ENCODE measurements at places on chromosomes 11 and 22. TPM values are rescaled to one million over a fixed set of nuclear protein-coding genes. Genes with fewer than 3 reads are reported as not detected.

DNA sequence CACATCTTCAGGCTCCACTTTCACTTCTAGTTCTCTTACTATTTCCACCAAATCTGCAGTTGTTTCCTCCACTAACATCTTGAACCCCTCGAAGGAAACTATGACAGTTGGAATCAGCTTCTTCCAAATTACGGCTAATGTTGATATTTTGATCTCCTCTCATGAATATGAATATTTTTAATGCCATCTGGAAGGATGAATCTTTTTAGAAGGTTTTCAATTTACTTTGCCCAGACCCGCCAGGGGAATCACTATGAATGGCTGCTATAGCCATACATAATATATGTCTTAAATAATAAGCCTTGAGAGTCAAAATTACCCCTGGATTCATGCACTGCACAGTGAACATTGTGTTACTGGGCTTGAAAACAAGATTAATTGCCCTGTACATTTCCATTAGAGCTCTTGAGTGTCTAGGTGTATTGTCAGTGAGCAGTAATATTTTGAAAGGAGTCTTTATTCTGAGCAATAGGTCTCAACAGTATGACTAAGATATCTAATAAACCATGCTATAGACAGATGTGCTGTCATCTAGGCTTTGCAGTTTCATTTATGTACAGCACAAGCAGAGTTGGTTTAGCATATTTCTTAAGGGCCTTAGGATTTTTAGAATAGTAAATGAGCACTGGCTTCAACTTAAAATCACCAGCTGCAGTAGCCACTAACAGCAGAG lies 48.3 kb upstream of the LRRC55 start:
- DNase-seq: no peak

DNA sequence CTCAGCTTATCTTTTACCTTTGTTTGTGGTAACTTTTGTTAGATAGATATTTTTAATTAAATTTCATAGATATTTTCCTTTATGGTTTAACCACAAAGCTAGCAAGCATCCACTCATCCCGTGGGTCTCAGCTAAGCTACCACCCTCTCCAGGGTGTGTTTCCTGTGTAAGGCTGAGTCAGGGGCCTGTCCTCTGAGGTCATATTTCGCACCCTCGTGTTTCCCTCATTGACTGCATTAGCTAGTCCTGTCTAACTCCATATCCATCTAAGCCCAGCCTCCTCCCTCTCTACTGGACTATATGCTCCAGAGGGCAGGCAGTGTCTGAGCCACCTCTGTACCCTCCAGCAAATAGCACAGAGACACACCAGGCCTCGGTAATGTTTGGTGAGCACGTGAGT lies 16.7 kb downstream of the XRRA1 start:
- no peak for DNase-seq

- no peak for DNase-seq
Measured at GRCh38 chr11:65742353-65742752, 21.8 kb upstream of the RNASEH2C start.

GRCh38 chr22:37627121-37627520 lies 12.3 kb upstream of the SH3BP1 start:
- no peak for DNase-seq

DNA sequence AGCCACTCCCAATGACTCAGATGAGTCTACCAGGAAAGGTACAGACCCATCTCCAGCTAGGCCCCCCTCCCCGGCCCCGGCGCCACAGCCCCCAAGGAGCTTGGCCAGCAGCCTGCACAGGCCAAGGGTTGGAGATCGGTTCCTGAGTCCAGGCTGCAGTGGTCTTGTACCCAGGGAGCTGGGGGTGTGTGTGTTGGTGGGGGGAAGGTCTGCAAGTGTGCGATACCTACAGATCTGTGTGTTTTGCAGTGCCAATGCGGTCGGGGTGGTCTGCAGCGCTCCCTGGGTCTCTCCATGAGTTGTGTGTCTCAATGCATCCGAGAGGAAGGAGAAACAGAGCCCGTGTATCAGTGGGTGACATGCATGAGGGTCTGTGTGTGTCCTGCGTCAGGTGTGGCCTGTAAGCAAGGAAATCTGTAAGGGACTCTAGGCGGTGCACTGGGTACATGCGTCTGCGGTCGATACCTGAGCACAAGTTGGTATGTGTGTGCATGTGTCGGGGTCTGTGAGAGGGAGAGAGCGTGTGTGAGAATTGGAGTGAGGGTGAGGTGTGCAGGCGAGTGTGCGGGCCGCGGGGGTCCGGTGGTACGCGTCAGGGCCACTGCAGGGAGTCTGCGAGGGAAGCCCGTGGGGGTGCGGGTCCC lies 645 bp downstream of the CDC42BPG start:
- no peak for DNase-seq

DNA sequence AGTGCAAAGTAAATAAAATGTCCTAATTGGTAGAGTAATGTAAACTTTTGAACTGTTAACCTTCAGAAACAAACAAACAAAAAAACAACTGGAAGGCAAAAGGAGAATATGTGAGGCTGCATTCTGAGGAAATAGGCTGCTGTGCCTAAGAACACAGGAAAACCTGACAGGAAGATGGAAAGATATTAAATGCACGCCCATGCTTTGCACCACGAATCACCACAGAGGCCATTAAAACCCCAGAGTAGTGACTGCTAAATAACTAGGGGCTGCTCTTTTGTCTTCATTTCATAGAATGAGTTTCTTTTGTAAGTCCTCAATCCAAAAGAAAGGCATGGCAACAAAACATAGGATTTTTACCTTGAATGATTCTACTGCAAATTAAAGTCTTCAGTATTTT lies 436.0 kb downstream of the RAB38 start:
- DNase-seq: no peak

GRCh38 chr22:44353041-44353440 lies 40.3 kb upstream of the SHISAL1 start:
- no peak for DNase-seq

- no peak for DNase-seq
Measured at GRCh38 chr11:63583357-63583677, 20.1 kb upstream of the PLAAT2 start.

- no peak for DNase-seq
Measured at GRCh38 chr11:112842151-112842550, 119.1 kb upstream of the NCAM1 start.

GRCh38 chr11:132540581-132540980 lies 991.7 kb downstream of the OPCML start:
- DNase-seq: no peak

- DNase-seq: no peak
Measured at GRCh38 chr22:39205344-39206021, 39.3 kb downstream of the PDGFB start.

CD248 gene
- not detected for total RNA-seq

CRYAB gene
- not detected for total RNA-seq

PAX6 gene
- not detected for total RNA-seq

PHLDA2 gene
- total RNA-seq: 0.96 TPM

OR8D1 gene
- total RNA-seq: not detected

KMT2A gene
- total RNA-seq: 156 TPM
